Aorta (tissue), 5 donors: ENCODE measurements at places on chromosomes 11 and 22. TPM values are rescaled to one million over a fixed set of nuclear protein-coding genes. Genes with fewer than 3 reads are reported as not detected.
A peak's percentile ranks its signal among the peaks of the same experiment; 100 is the strongest.

- DNase-seq: peak; percentile 55
Observed at GRCh38 chr22:48921411-48921903, 906.2 kb downstream of the BRD1 start.

GRCh38 chr11:72950685-72951084 is 136.5 kb downstream of the ATG16L2 start:
- DNase-seq: no peak

- no peak for DNase-seq
Observed at GRCh38 chr11:87007963-87008362, 29.8 kb upstream of the TMEM135 start.

GRCh38 chr11:67271541-67272284 is 5.4 kb downstream of the GRK2 start:
- DNase-seq: peak; percentile 85

GRCh38 chr11:32751381-32751780 is 43.1 kb downstream of the CCDC73 start:
- no peak for DNase-seq

DNA sequence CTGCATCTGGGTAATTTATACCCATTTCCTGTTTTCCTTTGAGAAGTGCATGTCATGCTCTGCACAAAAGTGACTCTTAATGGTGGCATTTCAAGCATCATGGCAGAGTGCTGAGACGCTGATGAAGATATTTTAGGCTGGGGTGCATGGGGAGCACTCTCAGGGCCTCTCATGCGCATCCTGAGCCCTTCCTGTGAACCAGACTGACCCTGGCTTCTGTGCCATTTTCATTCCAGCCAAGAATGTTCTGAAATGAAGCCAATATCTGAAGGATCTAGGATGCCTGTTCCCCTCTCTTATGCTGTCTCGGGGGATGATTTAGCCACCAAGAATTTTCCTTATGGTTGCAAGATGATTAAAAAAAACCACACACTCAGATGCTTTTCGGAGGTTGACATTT is 61.5 kb downstream of the MIAT start:
- DNase-seq: no peak

Gene MYO7A
- total RNA-seq: 11.6 TPM

DNA sequence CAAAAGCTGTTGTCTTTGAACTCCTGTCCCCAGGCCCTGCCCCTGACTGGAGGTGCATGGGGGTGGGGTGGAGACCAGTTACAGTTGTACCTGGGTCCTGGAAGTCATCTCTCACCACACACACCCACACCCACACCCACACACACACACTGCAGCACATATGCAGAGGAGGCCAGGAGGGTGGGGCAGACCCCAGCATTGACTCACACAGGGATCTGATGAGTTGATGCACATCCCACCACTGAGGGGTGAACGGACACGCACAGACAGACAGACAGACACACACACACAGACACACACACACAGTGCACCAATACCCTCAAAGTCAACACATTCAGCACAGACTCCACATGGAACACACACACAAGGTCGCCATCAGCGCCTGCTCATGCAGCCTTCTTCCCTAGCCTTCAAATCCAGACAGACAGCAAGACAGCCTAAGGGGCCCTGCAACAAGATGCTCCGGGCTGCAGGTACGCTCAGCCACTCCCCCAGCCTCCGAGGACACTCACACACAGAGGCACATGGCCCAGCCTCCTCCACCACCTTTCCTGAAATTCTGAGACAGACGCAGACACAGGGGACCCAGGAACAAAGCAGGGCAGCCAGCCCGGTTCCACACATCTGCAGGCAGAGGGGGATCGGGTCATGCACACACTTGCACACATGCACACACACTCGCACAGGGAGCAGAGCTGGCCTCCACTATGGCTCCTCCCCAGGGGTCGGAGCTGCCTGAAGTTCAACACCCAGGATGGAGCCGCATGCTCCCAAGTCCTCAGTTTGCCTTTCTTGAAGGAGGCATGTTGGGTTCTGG is 26.5 kb downstream of the SYT7 start:
- no peak for DNase-seq

GRCh38 chr11:65468874-65469333 is 29.9 kb upstream of the MALAT1 start:
- DNase-seq: no peak

- peak; percentile 62 for DNase-seq
Observed at GRCh38 chr11:45660729-45661438, 4.5 kb downstream of the CHST1 start.
